GM10248 (cell line): ENCODE measurements at places on chromosomes 11 and 22.

GRCh38 chr11:82631722-82632630, 101.7 kb downstream of the FAM181B start:
- DNase-seq, result peak; percentile 8

GRCh38 chr22:21980547-21980946, 2.0 kb downstream of the TOP3B start:
- no peak for DNase-seq

DNA sequence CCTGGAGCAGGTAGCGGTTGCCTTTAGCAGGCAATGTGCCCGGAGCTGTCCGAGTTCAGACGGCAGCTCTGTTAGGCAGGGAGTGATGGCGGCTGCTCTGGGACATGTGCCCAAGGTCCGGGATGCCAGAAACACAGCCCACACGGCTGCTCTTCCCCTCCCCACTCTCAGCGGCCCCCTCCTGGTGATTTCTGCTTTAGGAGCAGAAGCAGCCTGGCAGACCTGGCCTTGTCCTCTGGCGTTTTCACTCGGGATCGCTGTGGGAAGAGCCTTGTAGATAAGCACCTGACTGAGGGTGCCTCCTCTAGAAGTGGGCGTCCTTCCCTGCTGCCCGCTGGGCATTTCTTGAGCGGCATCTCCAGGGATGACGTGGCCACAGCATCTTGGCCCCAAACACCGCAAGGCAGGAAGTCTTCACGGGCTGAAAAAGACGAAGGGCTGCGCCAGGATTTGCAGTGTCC, 392.2 kb downstream of the TBC1D22A start:
- no peak for DNase-seq

DNA sequence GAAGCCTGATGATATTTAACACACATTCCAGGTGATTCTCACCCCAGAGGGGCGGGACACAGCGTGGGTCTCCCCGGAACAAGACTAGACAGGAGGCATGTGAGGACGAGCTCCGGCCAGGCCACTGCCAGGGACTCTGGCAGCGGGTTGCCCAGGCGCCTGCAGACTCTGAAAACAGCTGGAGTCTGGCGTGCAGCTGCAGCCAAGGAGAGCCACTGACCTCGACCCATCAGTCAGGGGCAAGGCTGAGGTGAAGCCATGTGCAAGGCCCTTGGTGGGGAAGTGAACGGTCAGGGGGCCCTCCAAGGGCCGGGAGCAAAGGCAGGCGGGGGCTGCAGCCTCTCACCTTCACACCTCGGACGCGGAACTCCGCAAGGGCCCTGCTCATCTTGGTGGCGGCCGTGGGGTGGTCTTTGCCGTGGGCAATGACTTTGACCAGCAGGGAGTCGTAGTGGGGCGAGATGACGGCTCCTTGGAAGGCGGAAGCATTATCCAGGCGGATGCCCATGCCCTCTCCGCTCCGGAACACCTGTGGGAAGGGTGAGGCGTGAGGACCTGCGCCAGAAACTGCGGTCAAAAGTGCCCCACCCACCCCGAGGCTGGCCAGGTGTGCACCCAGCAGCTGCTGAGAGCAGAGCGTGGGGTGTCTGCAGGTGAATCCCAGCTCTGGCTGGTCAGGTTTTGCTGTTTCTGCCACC, 6.7 kb downstream of the LRFN4 start:
- DNase-seq, result no peak

DNA sequence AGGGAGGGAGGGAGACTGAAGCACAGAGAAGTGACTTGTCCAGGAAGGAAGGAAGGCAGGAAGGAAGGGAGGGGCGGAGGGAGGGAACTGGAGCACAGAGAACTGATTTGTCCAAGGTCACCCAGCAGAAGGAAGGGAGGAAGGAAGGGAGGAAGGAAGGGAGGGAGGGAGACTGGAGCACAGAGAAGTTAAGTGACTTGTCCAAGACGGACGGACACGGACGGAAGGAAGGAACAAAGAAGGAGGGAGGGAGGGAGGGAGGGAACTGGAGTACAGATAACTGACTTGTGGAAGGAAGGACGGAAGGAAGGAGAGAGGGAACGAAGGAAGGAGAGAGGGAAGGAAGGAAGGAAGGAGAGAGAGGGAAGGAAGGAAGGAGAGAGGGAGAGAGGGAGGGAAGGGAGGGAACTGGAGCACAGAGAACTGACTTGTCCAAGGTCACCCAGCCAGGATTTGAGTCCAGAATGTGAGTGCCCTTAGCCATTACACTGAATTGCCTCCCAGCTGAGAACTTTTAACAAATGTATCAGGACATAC, 1.5 kb downstream of the SLC35F2 start:
- DNase-seq, result no peak

DNA sequence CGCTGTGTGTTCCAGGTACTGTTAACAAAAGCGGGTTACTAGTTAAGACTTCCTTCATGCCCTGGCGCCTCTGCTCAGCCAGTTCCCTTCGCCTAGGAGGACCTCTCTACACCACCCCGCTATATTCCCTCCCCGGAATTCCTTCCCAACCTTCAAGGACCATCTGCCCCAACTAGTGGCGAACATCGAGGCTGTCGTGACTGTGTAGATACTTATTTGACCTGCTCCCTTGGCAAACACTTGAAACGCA, 450 bp upstream of the BCL2L13 start:
- DNase-seq, result no peak

DNA sequence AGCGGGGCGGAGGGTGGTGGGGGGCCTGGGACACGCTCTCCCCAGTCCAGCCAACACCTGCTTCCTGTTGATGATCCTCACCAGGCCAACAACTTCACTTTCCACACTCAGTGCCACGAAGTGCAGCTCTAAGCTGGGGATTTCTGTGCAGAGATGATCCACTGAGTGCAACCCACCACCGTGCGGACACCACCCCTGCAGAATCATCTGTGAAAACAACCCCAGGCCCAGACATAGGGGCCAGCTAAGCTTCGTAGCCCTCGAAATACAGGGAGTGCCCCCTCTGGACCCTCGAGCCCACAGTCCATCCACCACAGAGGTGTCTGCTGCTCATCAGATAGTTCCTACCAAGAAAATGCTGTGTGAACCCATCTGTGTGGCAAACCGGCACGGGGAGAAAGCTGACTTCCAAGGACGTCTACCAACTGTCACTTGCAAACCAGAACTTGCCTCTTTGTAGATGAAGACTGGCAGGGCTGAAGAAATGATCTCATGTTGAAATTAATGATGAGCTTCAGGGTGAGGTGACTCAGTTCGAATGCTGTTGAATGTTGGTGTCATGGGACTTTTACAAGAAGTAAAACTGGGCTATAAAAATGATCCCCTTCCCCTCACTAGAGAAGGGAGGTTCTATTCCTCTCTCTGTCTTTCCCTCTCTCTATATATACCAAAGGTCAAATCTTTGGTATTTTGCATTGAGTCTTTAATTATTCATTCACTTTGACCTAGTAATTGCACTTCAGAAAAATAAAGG, 73.4 kb downstream of the MYEOV start:
- DNase-seq, result no peak

- no peak for DNase-seq
These were observed 65.5 kb downstream of the ME3 start for GRCh38 chr11:86606836-86607481.

DNA sequence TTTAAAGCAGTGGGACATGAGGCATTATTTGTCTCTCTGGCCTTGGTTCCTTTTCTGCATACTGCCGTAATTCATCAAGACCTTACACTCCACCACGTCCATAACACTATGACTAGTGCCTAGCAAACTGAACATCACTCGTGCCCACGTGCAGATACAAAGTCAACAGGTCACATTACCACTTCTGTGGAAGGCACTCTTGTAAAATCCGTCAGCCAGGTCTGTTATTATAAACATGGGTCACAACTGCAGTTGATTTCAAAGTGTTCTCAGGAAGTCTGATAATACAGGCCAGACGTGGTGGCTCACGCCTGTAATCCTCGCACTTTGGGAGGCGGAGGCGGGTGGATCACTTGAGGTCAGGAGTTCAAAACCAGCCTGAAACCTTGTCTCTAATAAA, 14.1 kb downstream of the VSIG10L2 start:
- no peak for DNase-seq
